Fibroblast of mammary gland (primary cell): ENCODE measurements at places on chromosomes 7 and 10.

DNA sequence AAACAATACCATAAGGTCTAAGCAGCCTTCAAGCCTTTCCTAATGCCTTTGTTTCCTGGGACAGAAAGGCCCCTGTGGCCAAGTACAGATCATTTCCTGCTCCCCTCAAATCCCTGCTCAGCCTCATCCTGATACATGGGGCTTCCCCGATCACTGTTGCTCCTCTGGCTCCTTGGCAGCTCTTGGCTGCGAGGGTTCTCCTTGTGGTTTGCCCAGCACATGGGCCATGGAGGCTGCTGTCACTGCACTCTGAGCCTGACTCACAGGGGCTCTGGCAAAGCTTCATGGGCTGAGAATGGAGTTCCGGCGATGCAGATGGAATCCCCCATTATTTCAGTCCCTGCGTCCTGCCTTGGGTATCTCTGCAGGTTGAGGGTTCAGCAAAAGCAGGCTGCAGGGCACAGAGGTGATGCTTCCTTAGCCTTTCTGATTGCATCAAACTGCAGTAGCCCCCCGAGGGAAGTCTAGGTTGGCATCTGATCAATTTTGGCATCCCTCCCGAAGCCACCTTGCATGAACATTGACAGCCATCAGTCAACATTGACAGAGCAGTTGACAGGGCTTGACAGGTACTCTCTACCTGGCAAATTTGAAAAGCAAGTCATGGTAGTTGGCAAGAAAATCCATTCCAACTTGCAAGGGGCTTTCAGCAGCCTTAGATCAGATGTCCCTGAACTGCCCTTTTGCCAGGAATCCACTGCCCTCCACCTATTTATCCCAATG lies 168.6 kb downstream of the GFRA1 start:
- no peak for DNase-seq

DNA sequence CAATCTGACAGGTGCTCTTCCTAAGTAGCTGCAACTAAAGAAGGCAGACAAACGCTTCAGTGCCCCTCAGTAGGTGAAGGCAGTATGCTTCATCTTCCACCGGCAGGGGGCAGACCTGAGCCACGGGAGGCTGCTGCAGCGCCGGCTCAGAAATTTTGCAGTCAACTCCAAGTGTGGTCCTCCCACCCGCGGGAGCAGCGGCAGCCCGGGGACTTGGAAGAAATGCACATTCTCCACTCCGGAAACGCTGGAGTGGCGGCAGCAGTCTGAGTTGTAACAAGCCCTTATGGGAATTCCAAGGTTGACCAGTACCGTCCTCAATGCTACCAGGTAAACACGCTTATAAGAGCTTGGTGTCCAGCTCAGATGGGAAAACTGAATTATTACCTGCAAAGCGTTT lies 3.4 kb downstream of the IGFBP3 start:
- DNase-seq, result peak; percentile 57

DNA sequence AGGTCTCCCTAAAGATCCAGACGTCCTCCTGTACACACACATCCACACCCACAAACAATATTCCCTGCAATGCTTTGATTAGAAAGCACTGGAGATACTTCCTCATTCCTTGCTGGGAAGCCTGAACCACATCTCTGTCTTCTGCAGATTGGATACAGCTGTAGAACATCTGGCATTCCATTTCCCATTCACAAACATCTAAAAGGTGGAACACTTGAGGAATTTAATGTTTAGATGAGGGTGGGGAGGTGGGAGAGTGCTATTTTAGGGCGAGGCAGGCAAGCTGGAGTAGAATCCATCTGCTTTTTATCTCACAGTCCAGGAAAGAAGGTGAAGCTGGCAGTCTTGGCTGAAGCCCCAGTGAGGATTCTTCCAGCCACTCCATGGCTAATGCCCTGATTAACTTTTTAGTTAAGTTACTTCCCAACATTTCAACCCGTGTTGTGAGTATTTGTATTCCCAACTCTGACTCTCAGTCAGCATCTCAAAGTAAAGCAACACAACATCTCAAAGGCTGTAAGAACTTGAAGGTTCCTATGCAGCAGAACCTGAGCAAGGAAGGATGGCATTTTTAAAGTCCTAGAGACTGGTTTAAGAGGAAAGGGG lies 46.1 kb downstream of the CYTH3 start:
- DNase-seq, result peak; percentile 83

DNA sequence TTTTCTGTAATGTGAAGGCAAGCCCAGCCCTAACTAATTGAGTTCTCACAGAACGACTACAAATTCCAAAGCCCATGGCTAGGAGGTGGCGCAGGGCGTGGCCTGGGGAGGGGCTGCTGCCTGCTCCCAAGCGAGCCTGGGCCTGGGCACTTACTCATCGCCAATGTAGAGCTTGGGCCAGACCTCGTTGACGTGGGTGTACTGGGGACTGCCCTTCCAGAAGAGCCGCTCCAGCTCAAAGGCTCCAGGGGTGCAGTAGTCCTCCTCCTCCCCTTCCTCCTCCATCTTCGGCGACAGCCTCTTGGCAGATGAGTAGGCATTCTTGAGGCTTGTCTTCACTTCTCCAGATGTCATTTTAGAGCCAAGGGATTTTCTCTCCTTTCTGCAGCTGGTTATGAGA lies 53.3 kb upstream of the SAMD8 start:
- peak; percentile 72 for DNase-seq

- DNase-seq, result no peak
These were observed 38.3 kb downstream of the EPHB4 start for GRCh38 chr7:100789055-100789454.

DNA sequence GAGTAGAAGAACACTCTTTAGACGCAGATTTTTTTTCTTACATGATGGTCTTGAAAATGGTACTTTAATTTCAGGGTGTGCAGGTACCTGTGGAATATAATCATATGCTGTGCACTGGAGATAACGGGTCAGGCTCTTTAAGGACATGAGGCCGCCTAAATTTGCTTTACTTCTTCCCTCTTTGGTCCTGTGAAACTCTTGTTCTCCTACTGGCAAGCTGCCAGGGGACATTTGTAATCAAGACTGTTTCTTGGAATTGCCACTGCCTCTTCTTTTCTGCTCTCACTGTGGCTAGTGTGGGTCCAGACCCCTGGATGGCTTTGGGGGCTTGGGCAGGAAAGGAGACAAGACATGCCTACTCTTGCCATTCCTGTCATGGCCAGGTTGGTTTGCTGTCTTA lies 146.0 kb downstream of the SND1 start:
- peak; percentile 36 for DNase-seq

DNA sequence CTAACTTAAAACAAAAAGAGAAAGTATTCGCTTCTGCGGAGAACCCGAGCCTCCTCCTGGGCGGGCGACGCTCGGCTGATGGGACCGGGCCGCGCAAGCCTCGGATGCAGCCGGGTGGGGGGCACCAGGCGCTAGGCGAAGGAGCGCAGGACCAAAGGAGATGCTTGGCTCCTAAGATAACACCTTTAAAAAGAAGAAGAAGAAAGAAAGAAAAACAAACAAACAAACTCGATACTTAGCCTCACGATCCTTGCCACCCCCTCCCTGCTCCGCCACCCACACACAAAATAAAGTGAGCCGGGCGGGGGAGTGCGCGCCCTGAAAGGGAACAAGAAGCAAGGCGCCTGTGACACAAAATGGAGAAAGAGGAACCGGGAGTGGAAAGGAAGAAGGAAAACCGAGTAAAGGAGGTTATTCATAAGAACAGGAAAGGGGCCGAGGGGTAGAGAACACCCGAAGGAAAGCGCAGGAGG lies 34.0 kb upstream of the EBLN1 start:
- DNase-seq, result peak; percentile 49

DNA sequence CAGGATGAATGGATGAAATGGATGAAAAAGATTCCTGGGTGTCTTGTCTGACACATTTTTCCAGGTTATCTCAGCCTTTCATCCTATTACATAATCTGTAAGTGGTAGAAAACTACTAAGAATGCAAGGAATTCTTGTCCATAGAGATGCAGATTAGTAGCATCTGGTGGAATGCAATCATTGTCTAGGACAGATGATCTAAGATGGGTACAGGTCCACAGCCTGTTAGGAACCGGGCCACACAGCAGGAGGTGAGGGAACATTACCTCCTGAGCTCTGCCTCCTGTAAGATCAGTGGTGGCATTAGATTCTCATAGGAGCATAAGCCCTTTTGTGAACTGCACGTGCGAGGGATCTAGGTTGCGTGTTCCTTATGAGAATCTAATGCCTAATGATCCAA lies 225.0 kb downstream of the CALN1 start:
- DNase-seq, result no peak

DNA sequence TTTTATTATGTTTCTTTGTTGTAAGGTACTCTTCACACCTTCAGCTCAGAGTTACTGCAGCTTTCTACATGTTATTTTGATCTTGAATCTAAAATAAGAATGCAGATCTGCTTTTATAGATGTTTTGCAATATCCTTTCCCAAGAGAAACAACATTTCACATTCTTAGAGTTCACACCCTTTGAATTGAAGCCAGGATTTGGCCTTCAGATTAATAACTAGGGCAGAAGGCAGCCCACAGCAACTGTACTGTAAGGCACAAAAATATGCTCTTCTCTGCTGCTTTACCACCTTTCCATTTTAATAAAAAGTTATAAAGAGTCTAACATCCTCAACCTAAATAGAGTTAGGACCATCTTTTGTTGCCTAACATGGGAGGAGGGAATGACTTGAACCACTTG lies 224.7 kb downstream of the LHFPL3 start:
- DNase-seq, result peak; percentile 47

DNA sequence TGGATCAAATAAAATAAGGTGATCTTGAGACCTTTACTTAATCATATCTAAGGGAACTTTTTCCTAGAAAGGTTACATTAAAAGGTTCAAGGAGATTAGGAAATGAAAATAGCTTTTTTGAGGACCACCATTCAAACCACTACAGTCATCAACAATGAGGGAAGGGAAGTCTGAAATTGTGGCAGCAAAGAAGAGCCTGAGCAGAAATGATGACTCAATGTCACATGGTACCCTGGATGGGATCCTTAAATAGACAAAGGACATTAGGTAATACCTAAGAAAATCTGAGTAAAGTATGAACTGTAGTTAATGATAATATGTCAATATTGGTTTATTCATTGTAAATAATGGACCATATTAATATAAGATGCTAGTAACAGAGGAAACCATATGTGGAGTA lies 236.0 kb downstream of the SEMA3D start:
- DNase-seq, result peak; percentile 59

- no peak for DNase-seq
These were observed 50.6 kb downstream of the PRPF18 start for GRCh38 chr10:13637303-13637856.

GRCh38 chr7:50508471-50508943 lies 56.7 kb downstream of the DDC start:
- DNase-seq, result peak; percentile 41
